ENCODE measurements at places on chromosomes 2 and 18.

- DNase-seq = peak; percentile 67
These were observed 173.0 kb upstream of the REV1 start for GRCh38 chr2:99662761-99663341.

- DNase-seq = no peak
These were observed 72.9 kb downstream of the CLHC1 start for GRCh38 chr2:55159037-55159651.

- no peak for DNase-seq
These were observed 420.3 kb downstream of the LRRTM4 start for GRCh38 chr2:77101796-77102452.

DNA sequence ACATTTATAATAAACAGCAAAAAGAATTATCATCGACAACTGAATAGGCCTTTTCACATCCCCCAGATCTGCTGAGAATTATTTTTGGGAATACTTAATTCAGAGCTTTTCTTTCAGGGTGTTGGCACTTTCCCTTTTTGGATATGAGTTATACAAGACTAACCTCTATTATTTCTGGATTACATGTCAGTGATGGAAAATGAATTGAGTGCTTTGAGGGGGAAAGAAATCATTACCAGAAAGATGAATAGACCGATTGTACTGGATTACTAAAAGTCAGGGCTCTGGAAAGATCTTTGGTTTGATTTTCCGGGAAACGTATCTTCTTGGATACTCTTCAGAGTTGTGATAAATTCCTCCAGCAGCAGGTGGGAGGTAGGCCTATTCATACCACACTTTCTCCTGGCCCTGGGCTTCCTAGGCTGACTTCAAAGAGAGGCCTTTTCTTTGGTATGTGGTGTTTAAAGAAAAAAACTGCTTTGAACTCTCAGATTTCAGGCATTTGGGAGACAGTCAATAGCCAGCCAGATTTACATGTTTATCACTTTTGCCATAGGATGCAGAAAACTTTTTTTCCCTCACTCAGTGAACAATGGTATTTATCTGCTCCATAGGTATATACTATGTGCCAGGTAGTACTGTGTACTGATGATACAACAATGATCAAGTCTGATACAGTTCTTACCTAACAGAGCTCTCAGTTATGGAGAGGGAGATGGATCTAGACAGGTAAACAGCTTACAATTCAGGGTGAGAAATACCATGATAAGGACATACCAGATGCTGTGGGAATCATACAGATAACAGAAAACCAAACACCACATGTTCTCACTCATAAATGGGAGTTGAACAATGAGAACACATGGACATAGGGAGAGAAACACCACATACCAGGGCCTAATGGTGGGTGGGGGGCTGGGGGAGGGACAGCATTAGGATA, 63.3 kb upstream of the ACTR3 start:
- no peak for DNase-seq

- no peak for DNase-seq
These were observed 8.1 kb downstream of the CHMP1B start for GRCh38 chr18:11859282-11859830.

DNA sequence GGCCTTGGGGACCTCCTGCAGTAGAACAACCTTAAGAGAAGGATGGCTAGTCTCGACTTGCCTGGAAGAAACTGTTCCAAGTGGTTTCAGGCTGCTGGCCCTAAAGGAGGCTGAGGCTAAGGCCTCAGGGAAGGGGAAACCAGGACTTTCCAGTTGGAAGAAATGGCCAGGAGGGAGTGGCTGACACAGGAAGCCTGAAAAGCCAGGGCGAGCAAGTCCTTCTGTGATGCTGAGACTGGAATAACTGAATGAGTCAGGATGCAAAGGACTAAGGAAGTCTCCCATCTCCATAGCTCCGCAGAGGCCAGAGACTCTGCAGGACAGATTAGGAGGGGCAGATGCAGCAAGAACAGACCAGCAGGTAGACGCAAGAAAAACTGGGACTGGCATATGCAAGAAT, 7.4 kb downstream of the HTRA2 start:
- DNase-seq = no peak

DNA sequence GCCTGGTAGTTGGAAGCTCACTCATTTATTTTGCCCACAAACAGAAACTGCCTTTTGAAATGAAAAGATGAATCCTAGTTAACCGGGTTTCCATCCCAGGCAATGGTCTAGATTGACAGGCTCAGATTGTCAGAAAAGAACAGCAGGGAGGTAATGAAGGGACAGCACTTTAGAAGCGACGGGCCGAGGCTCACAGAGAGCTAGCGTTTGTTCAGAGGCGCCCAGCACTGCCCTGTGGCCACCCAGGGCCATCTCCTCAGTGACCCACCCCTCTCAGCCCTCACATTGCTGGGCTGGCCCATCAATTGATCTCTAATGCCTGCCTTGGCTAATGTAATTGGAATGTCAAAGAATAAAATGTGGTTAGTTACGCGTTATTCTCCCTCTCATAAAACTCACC, 304.8 kb downstream of the CDCA7 start:
- DNase-seq = no peak

GRCh38 chr2:104563398-104563996, 290.4 kb upstream of the POU3F3 start:
- no peak for DNase-seq

- DNase-seq = no peak
These were observed 8.2 kb upstream of the TOGARAM2 start for GRCh38 chr2:28972778-28973335.

GRCh38 chr2:21041943-21042707, 1.7 kb downstream of the APOB start:
- no peak for DNase-seq

GRCh38 chr2:172039011-172039704, 39.4 kb downstream of the METAP1D start:
- DNase-seq = no peak

DNA sequence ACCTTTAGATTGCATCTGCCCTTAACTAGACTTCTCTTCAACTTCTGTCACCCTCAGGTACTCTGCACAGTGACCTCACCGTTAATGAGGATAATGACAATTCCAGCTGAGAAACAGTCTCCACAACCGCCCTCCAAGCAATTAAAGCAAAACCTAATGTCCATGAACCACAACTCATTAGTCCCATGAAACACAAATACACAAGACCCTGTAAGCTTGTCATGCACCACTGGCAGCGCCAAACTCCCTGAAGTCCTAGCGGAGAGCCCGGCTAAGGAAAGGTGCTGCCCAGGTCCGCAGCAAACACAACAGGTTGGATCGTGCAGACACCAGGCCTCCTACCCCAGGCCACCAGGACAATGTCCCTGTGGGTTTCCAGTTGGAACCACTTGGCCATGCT, 7.4 kb downstream of the SMAD7 start:
- no peak for DNase-seq

- DNase-seq = no peak
These were observed 33.9 kb downstream of the ZNF516 start for GRCh38 chr18:76461148-76461547.

GRCh38 chr2:84841577-84841976, 39.3 kb downstream of the TRABD2A start:
- DNase-seq = no peak

DNA sequence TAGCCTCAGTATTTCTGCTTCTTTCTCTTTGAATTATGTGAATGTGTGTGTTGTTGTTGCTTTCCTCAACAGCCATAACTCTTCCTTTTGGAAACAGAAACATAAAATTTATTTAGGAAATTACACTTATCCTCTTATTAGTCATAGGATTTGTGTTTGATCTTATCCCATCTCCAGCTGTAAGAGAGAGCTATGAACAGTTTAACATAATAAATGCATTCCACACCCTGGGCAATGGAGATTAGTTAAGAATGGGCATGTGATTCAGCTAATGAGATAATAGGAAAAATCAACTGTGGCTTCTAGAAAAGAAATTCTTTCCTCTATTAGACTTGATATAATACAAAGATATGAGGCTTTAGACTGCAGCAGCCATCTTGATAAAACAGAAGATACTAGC, 55.0 kb downstream of the SCN7A start:
- DNase-seq = no peak

- DNase-seq = peak; percentile 42
These were observed 33.7 kb upstream of the LYPD6B start for GRCh38 chr2:149004836-149005235.

DNA sequence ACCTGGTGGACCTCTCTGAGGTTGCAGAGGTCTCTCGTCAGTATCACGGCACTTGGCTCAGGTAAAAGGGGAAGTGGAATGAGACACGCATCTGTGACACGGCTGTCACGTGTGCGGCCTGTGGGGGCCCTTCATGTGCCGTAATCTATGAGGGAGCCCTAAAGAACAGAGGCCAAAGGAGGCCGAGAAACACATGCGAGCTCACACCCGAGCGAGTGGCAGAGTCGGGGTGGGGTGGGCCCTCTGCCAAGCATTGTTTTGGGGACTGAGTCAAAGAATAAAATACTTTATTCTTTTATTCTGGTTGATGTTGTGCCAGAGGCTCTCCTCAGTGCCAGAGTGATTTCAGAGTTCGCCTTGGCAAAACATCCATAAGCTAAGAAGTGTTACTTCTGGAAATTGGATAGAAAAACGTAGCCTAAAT, 43.3 kb downstream of the PLB1 start:
- DNase-seq = no peak

- DNase-seq = peak; percentile 49
These were observed 288.5 kb downstream of the PDE11A start for GRCh38 chr2:177783835-177784744.

DNA sequence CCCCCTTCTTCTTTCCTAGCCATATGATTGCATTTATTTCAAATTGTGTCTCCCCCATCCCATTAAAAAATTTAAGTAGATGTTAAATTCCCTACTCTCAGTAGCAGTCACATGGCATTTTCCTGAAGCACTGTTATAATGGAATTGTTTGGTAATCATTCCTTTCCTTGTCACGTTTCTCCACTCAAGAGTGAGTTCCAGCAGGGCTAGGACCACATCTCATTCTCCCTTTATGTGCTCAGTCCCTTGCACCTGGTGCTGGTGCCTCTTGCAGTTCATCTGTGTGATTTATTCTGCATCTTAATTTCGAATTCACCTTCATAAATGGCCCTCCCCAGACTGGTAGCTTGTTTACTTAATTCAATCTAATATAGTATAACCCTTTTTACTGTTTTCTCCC, 70.3 kb upstream of the NOSTRIN start:
- no peak for DNase-seq

DNA sequence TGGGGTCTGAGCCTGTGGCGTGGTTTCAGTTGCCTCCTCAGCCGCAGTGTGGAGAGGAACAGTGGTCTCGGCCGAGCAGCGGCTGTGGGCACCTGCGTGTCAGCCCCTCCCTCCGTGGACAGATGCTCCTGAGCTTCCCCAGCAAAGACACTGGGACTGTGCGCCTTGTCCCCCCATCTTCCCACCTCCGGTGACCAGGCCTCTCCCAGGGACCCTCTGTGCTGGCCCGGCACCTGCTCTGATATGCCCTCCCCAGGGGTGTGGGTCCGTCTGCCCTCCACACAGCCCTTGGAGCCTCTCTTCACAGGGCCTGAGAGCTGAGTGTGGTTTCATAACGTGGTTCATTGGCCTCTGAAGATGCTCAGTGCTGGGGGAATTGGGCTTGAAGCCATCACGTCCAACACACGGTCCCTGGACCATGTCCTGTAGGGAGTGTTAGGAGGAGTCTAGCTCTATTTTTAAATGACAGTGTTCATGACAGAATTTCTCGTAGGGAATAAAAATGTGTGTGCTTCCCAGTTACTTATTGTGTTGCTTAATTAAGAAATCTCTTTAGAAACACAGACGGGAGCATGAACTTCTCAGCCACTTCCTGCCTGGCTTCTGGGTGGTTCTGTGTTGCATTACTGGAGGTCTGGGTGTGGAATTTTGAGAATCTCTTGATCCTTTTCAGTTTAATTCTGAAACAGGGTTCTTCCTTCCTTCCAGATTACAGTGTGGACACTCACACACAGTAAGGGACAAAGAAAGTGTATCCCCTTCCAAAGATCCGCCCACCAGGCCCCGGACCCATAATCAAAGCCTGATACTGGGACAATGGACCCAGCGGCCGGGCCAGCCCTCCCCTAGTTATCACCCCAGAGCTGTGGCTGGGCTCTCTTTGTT, 110.7 kb downstream of the NFATC1 start:
- DNase-seq = no peak

DNA sequence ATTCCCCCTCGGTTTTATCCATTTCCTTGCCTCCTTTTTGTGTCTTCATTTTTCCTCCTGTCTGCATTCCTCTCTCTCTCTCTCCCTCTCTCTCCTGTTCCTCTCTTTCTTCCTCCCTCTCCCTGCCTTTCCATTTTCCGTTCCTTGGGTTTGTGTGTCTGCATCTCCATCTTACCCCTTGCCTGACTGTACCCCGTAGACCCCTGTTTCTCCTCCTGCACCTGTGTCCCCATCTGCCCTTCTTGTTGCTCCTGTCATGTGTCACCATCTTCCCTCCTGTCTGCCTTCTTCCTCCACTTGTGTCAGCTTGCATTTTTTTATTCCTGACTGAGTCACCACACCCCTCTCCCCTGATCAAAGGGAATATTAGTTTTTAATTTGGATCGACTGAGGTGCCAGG, 1.8 kb downstream of the CDK5R2 start:
- no peak for DNase-seq

GRCh38 chr2:44237221-44237620, 38.1 kb upstream of the SLC3A1 start:
- no peak for DNase-seq

DNA sequence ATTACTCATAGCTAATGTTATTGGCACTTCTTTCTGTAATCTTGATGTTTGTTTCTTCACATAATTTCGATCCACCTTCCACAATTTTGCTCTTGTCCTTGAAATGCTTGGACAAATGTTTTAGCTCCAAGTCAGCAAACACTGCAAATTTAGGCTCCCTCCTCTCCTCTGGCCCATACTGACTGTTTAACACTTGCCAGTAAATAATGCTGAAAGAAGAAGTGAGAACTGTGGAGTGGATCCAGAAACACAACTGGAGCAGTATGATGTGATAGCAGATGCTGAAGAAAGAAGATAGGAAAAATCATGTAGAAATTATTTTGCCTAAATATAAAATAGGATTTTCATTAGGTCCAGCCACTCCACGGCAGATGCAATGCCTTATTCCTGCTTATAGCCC, 415.0 kb upstream of the GYPC start:
- no peak for DNase-seq

DNA sequence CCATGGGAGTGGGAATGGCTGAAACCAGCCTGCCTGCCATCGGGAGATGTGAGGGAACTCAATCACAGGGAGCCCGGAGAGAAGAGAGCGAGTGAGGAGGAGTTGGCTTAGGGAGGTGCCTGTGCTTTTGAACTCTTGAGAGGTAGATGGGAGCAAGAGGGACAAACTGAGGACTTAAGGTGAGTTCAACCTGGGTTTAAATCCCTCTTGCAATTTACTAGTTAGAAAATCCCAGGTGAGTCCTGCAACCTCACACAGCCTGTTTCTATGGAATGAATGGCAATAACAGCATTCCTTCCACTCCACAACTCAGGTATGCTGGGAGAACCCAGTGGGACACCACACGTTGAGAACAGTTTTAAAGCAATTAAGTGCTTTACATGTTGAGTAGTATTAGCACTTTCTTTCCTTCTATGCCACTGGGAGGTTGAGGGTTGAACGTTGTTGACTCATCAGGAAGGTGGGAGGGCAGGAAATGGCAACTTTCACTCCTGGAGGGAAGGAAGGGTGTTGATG, 57.3 kb downstream of the VIT start:
- no peak for DNase-seq

GRCh38 chr2:46534589-46534988, 55.2 kb downstream of the TMEM247 start:
- DNase-seq = no peak

Data from kidney epithelial cell (primary cell).